ENCODE measurements at places on chromosomes 1 and 21.

DNA sequence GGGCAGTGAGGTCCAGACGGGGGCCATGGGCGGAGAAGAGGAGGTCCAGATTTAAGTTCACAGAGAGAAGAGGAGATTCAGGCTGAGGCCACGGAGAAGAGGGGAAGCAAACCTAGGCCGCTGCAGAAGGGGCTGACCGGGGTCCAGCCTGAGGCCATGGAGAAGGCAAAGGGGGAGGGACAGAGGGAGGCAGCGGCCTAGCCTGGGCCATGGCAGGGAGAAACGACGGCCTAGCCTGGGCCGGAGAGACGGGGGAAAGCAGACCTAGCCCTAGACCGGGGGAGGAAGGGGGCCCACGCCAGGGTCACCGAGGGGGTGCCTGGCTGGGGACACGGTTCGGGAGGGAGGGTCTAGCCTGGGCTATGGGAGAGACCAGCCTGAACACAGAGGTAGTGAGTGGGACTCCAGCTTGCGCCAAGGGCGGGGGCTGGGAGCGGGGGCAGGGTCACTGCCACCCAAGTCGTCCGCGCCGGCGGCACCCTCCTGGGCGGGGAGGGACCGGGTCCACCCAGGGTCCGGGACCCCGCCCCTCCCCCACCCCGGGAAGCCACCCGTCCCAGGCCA lies 459 bp downstream of the CAPZB start:
- no peak for DNase-seq

- peak; percentile 70 for DNase-seq
Measured at GRCh38 chr1:167401260-167401873, 117.0 kb downstream of the CD247 start.

- no peak for DNase-seq
Measured at GRCh38 chr1:24506691-24507381, 4.2 kb downstream of the RCAN3 start.

DNA sequence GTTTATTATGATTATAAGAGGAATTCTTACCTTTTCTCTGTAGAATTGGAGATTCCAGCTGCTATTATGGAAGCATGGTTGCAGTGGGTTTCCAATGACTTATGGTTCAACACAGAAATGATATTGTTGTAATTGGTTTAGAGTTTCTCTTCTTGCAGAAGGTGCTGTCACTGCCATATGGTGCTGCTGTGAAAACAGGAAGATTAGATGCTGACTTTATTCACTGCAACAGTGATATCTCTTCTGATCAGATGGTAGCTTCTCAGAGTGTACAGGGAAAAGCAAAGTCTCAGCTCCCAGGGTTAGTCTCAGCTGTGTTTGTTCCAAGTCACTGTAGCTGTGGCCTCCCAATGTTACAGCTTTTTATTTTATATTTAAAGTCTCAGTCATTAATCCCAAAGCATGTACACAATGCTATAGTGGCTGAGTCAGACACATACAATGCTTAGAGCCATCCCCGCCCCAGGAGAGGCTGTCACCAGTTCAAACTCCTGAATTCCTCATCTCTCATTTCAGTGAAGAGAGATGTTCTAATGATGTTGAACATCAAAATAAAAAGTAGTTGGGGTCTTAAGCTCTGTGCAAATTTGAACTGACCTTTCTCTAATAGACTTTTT lies 42.7 kb upstream of the RGS2 start:
- no peak for DNase-seq

GRCh38 chr1:19698181-19698580 lies 33.5 kb downstream of the HTR6 start:
- DNase-seq: no peak

DNA sequence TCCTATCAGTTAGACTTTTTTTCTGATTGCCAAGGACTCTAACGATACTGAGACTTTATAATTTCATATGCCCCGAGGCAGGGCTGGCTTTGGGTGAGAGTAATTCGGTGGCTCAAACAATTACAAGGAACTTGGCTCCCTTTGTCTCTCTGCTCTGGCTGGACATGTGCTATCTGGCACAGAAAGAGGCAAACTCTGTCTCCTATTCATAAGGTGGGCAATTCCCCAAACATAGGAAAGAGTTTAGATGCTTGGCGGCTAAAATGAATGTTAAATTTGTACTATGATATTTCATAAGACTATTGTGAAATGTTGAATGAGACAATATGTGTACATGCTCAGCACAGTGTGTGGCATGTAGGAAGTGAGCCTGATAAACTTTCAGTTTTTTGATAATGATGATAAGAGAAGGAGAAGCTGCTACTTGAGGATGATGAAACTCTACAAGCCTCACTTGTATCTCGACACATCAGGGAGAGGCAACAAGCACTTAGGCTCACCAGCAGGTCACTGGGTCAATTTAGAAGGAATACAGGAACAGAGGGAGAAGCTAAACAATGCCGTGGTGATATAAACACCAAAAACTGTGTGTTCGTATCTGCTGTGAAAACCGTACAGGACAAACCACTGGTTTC lies 12.6 kb upstream of the NTPCR start:
- DNase-seq: no peak

- no peak for DNase-seq
Measured at GRCh38 chr1:18093193-18093592, 14.4 kb upstream of the IGSF21 start.

DNA sequence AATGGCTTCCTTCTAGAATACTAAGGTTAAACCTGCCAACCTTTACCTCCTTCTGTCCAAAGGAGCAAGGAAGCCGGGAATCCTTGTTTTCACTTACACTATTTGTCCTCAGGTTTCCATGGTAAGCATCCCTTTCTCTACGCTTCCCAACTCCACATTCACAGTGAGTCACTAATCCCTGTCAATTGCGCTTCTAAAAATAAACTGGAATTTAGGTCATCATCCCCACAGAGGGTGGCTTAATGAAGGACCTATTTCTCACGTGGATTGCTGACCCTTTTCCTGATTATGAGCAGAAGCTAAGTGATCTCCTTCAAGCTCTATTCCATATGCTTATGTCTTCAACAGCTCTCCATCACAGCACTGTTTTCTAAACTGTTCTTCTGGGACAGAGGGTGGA lies 39.9 kb upstream of the ABCA4 start:
- DNase-seq: no peak

GRCh38 chr21:25186273-25186672 lies 421.0 kb downstream of the MRPL39 start:
- DNase-seq: no peak

DNA sequence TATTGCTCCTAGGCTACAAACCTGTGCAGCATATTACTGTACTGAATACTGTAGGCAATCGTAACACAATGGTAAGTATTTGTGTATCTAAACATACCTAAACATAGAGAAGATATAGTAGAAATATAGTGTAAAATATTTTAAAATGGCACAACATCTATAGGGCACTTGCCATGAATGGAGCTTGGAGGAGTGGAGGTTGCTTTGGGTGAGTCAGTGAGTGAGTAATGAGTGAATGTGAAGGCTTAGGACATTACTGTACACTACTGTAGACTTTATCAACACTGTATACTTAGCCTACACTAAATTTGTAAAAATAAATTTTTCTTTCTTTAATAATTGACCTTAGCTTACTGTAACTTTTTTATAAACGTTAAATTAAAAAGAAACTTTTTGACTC lies 7.9 kb downstream of the LEFTY2 start:
- no peak for DNase-seq

GRCh38 chr1:243216741-243217140 lies 38.3 kb downstream of the CEP170 start:
- DNase-seq: no peak

- no peak for DNase-seq
Measured at GRCh38 chr1:221557013-221557412, 184.9 kb downstream of the DUSP10 start.

GRCh38 chr1:214281720-214282629 lies 1.0 kb downstream of the SMYD2 start:
- peak; percentile 54 for DNase-seq

DNA sequence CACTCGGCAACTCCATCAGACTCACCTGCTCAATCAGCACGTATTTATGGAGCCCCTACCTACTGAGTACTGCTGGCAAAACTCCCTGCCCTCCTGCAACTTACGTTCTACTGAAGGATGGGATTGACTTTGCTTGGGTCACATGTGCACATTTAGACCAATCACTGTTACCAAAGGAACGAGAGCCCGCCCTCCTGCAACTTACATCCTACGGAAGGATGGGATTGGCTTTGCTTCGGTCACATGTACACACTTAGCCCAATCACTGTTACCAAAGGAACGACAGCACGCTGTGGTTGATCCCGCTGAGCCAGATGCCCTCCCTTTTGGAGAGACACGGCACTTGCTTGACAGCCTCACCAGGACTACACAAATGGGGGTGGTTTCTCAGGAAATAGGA lies 46.0 kb downstream of the UBIAD1 start:
- DNase-seq: no peak

DNA sequence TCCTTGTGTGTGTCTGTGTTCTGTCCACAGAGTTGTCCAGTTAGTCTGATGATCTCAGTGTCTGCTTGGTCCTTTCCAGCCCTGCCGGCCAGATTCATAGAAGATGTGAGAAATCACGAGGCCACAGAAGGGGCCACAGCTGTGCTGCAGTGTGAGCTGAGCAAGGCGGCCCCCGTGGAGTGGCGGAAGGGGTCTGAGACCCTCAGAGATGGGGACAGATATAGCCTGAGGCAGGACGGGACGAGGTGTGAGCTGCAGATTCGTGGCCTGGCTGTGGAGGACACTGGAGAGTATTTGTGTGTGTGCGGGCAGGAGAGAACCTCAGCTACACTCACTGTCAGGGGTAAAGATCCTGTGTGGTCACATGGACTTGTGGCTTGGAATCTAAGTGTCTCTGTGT lies 95.8 kb downstream of the OBSCN start:
- DNase-seq: no peak

DNA sequence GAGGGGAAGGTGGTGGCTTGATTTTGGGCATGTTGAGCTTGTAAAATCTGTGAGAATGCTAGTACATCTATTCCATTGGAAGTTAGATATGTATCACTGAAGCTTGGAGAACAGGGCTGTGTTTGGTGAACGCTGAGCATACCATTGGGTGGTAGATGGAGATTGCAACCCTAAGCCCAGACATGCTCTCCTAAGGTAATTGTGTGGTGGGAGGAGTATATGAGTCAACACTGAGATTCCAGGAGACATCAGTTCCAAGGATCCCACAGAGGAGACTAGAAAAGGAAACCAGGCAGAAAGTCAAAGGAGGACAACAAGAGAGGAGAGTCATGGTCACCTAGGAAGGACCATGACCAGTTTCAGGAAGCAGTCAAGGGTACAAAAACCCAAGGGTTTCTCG lies 60.4 kb downstream of the KIF21B start:
- no peak for DNase-seq

DNA sequence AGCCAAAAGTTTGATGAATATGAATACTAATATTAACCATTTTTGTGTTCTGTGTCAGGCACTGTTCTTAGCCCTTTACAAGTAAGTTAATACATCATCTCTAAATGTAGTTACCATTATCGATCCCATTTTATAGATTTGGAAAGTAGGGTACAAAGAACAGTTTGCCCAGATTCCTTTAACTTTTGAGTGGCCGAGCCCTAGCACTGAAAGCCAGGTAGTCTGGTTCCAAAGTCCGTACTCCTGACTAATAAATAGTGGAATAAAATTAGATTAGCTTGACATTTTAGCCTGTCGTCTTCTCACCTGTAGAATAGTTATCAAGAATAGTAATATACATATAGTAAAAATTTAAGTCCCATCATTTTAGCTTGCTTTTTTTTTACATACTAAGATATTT lies 70.6 kb downstream of the PTBP2 start:
- no peak for DNase-seq

DNA sequence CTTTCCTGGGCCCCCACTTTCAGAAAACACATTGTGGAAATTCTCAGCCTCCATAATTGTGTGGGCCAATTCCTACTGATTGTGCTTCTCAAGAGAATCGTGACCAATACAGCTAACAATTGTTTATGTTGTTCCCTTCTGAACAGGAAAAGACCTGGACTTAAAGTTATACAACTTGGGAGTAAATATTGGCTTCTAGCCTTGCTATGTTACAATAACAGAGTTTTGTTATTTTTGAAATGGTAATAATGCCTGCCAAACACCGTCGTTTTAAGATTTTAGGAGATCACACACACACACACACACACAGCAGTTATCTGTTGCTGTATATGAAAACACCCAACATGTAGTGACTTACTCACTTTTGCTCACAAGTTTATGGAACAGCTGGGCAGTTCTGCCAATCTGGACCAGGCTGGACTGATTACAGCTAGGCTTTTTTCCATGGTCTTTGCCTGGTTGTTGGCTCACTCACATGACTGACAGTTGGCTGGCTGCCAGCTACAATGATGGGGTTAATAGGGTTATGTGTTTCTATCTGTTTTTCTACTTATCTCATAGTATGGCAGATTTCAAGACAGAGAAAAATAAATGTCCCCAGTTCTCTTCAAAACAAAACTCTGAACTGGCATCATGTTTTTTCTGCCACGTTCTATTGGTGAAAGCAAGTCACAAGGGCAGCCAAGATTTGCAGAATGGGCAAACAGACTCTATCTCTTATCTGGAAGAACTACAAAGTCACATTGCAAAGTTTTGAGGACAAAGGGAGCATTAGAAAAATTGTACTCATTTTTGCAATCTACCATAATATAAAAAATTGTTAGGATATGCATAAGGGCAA lies 447.5 kb downstream of the NEGR1 start:
- DNase-seq: peak; percentile 28

- peak; percentile 75 for DNase-seq
Measured at GRCh38 chr1:234533975-234534876, 55.2 kb upstream of the TARBP1 start.

GRCh38 chr1:167016100-167016750 lies 27.1 kb downstream of the MAEL start:
- no peak for DNase-seq

- DNase-seq: peak; percentile 89
Measured at GRCh38 chr1:112698366-112699310, 8.3 kb downstream of the RHOC start.

DNA sequence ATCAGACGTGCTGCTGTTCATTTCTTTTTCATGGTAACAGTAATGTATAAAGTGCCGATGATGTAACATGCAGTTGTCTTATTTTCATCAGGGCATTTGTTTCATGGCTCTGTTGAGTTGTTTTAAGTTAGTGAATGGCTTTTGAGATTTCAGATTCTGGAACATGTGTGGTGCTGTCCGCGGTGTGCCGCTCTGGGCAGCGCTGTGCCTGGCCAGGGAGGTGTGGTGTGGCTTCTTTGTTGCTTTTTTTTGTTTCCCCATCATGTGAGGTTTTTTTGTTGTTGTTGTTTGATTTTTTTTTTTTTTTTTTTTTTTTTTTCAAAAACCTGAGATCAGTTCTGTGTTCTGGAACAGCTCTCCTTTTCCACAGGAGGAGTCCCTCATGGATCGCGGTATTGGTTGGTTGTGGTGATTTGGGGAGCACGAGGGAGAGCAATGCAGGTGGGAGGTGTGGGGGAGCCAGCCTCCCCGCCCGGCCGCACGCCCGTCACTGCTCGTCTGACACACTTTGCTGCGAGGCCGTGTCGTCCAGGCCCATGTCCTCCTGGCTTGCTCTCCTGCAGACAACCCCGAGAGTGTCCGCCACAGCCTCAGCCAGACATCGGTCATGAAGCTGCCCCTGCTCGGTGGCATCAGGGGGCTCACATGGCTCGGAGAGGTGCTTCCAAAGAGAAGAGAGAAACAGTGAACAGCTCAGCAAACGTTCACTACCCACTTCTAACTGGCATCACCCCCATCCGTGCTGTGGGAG lies 33.6 kb downstream of the NTPCR start:
- no peak for DNase-seq

GRCh38 chr21:46636181-46636512 lies 673 bp downstream of the PRMT2 start:
- no peak for DNase-seq

GRCh38 chr1:66752671-66753371 lies 562 bp downstream of the DYNLT5 start:
- no peak for DNase-seq
